Forelimb muscle (tissue), 1 donor: ENCODE measurements at places on chromosomes 5 and 9.

- no peak for DNase-seq
Measured at GRCh38 chr9:5435912-5436311, 1.8 kb downstream of the PLGRKT start.

- DNase-seq: no peak
Measured at GRCh38 chr9:126240835-126241234, 85.8 kb upstream of the MVB12B start.

GRCh38 chr9:98691890-98692289 lies 16.8 kb downstream of the GABBR2 start:
- no peak for DNase-seq

DNA sequence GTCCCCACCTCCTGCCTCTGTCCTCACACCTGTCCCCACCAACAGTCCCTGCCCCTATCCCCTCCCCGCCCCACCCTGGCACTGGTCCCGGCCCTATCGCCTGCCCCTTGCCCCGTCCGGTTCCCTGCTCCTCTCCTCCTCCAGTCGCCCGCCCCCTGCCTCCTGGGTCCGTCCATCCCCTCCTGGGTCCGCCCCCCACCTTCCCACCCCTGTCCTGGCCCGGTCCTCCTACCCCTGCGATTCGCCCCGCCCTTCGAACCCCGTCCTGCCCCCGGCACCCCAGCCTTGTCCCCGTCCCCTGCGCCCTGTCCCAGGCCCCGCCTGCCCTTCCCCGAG lies 372 bp downstream of the EDF1 start:
- DNase-seq: no peak

DNA sequence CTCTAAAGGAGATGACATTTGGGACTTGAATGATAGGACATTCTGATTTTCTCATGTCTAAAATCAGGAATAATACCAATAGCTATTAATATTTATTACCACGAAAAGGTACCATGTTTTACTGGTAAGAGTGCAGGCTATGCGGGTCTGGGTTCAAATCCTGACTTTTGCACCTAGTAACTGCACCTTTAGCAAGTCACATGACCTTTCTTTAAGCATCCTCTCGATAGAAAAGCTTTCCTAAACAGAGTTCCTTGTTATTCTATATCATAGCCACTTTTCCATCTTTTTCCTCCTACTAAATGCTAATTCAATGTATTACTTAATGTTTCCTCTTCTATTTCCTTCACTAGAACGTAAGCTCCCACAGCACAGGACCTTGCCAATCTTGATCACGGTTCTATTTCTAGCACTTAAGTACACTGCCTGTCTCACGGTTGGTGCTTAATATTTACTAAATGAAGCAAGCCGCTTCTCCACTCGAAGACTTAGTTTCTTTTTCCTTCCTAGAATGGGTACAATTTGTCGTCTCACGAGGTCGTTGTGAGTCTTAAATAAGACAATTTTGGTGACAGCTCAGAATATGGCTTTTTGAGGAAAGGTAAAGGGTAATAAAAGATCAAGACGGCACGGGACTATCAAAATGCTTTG lies 816 bp downstream of the RBM18 start:
- DNase-seq: peak; percentile 6

GRCh38 chr9:107439991-107440456 lies 49.5 kb downstream of the KLF4 start:
- no peak for DNase-seq

GRCh38 chr9:35691334-35691650 lies 1.6 kb upstream of the TPM2 start:
- DNase-seq: no peak

DNA sequence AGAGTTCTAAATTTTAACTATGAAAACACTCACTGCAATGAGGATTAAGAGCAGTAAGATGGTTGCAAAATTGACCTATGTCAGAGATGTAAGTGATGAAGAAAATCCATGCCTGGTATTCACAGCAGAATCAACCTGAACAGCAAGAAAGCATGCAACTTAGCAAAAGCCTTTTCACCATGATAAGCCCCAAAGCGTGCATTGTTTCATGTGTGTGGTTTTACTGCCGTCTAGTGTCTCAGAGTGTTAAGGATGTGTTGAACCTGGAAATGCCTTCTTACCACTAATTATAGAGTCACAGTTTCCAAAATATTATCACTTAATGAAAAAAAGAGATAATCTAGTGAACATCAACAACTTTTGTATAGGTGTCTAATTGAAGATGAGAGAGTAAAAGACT lies 415.2 kb upstream of the TRPC7 start:
- DNase-seq: no peak

- DNase-seq: no peak
Measured at GRCh38 chr5:41876678-41877077, 6.5 kb upstream of the OXCT1 start.

GRCh38 chr5:138282920-138283742 lies 8.7 kb upstream of the GFRA3 start:
- DNase-seq: peak; percentile 9

DNA sequence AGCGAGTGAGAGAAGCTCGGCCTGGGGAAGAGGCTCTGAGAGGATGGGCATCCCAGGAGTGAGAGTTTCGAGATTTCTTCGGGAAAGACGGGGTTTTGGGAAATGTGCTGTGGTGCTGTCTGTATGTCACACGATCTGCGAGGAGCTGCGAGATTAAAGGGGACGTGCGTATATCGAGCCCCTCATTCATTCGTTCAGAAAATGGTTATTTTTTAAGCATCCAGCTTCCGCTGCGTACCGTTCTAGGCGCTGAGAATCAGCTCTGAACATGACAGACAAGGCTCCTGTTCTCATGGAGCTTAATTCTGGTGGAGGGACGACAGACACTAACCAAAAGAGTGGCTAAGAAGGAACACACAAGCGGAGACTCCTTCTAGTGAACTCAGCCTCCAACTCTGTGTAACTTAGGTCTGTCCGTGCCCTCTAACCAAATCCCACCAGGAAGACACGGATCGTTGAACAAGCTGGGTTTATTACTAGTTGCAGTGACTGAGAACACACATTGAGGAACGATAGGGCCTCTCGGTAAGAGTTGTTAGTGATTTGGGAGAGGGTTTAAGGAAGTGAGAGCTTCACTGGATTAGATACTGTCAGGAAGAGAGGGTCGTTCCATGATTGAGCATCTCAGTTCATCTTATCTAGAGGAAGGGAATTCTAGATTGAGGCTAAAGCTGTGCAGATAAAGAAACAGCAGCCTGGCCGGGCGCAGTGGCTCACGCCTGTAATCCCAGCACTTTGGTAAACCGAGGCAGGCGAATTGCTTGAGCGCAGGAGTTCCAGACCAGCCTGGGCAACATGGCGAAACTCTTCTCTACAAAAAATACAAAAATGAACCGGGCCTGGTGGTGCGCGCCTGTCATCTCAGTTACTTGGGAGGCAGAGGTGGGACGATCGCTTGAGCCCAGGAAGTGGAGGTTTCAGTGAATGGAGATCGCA lies 1.0 kb upstream of the FBXW11 start:
- no peak for DNase-seq

DNA sequence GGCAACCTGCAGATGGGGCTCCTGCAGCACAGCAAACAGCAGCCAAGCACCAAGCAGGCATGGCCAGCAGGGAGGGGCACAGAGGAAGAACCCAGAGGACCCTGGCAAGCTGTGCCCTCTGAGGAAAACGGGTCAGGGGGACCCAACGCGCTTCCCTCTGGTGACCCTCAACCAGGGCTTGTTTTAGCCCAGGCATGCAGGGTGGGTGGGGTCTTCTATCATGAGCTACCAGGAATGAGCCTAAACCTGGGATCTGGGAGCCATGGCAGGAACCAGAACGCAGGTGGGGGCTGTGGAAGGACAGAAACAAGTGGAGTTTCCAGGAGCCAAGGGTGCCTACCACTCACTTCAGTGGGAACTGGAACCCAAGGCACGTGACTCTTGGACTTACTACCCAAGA lies 20.9 kb downstream of the IPPK start:
- no peak for DNase-seq

GRCh38 chr5:180090098-180090768 lies 18.7 kb upstream of the RNF130 start:
- no peak for DNase-seq

DNA sequence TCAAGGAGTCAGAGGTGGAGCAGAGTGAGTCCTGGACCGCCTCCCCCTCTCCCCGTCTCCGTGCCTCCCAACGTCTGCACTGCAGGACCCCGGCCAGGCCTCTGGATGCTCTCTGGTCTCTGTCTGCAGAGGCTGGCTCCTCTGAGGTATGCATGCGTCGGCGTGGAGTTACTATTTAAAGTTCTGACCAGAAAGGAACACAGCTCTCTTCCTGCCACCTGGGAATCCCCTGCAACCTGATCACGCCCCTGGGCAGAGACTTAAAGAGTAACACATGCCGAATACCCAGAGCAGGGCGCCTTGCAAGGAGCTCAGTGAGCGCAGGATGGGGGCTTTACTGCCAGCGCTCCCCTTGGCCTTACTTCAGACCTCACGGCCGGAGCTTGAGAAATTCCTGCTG lies 16.0 kb downstream of the ANXA6 start:
- no peak for DNase-seq

- DNase-seq: no peak
Measured at GRCh38 chr9:16987026-16987425, 116.6 kb upstream of the BNC2 start.

DNA sequence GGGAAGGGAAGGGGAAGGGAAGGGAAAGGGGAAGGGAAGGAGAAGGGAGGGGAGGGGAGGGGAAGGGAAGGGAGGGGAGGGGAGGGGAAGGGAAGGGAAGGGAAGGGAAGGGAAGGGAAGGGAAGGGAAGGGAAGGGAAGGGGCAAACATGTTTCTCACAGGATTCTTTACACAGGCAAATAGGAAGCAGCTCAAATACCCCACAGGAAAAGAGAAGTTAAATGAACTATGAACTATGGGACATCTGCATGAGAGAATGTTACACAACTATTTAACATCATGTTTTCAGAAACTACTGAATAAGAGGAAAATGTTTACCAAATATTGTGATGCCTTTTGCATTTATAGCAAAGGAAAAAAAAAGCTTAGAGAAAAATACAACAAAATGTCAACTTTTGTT lies 125.4 kb upstream of the SLC30A5 start:
- DNase-seq: no peak

DNA sequence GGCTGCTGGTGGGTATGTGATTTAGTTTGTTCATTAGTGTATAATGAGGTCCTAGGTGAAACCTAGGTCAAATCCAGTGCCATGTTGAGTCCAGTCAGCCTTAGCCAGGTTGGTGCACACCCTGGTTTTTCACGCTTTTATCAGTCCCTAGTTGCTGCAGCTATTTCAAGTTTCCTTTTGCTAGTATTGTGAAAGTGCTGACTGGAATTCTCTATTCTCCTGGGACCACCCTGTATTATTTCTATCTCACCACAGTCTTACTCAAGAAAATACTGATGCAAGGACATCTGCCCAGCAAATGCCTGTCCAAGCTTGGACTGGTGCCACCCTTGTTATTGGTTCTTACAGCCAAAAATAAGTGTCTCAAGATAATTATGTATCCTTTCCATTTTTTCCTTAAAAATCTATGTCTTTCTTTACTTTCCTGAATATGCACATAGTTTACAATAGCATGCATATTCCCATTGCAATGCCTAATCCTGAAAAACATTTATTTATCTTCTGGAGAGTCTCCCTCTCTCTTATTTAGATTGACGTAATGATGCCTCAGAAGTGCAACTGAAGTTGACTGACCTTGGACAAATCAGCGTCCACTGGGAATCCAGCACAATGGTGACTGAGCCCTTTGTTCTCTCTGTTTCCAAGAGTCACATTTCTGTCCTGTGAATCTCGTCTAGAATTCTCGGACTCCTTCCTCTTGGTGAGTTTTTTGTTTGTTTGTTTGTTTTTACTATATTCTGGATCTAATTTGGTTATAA lies 1075.0 kb downstream of the CDH9 start:
- no peak for DNase-seq

DNA sequence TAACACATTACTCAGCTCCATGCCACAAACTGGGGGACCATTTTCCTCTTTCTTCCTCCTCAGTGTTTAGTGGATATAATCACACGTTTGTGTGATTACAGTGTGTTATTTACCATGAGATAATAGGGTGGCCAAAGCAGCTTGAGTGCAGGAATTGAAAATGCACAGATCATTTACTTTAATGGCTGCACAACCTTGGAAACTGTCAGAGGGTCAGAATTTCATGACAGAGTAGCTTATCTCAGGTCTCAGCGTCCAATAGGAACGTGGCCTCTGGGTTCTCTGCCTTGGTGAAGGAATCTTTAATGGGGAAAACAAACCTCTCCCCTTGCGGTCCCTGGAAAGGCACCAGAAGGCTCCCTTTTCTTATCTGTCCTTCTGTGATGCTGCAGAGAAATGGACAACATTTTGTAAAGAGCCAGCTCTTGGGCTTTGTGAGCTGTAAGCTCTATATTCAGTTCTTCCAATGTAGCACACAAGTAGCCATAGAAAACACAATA lies 87.4 kb upstream of the CD180 start:
- no peak for DNase-seq
